ENCODE measurements at places on chromosomes 13 and 19.

DNA sequence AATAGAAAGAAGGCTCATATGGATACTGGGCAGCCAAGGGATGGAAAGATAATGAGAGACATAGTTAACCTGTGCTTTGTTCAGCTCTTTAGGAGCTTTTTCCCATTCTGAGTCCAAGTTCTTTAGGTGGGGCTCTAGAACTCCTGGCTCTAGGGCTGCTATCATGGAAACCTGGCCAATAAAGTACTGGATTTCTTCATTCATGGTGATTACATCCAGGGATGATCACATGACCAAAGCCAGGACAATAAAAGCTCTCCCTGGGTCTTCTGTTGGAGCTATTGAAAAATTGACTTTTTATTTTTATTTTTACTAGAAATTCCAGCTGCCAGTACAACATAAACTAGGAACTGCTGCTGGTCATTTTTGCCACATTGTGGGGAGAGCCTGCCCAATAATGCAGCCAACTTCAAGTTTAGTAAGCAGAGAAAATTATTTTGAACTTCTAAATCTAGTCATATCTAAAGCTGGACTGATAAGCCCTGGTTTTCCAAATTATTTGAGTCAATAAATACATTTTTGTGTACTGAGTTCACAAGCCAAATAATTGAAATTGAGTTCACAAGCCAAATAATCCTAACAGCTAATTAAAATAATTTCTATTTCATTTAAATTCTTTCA lies 224.9 kb upstream of the STARD13 start:
- no peak for DNase-seq

DNA sequence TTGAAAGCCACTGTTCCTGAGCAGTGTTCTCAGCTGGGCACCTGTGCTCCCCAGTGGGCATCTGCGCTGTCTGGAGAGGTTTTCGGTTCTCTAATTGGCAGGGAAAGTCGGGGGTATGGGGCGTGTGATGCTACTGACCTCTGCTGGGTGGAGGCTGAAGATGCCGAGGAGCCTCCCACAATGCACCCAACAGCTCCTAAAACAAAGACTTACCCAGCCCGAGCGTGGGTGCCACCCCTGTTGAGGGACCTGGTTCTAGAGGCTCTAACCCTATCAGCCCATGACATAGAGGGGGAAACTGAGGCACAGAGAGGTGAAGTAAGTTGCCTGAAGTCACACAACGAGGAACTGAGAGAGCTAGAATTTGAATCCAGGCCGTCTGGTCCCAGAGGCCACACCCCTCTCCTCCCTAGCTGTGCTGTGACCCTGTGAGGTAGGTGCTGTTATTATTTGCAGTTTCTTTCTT lies 2.3 kb downstream of the SPACA4 start:
- DNase-seq = peak; percentile 80

DNA sequence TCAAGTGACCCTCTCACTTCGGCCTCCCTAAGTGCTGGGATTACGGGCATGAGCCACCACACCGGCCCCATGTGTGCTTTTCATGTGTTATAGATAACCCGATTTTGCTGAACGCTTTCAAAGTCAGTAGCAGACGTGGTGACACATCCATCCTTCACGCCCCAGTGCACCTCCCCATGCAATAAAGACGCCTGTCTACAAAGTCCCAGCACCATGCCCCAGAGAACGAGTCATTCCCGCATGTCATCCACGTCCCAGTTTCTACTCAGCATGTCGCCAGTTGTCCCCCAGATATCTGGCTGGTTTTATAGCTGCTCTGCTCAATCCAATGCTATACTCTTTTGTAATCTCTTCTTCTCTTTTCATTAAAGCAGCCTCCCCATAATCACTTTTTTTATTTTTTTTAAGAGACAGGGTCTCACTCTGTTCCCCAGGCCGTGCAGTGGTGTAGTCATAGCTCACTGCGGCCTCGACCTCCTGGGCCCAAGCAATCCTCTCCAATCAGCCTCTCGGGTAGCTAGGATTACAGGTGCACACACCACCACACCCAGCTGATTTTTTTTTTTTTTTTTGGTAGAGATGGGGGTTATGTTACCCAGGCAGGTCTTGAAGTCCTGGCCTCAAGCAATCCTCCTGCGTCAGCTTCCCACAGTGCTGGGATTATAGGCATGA lies 42.5 kb downstream of the DNM2 start:
- peak; percentile 74 for DNase-seq

- no peak for DNase-seq
Observed at GRCh38 chr13:35764326-35765015, 288.0 kb upstream of the MAB21L1 start.

DNA sequence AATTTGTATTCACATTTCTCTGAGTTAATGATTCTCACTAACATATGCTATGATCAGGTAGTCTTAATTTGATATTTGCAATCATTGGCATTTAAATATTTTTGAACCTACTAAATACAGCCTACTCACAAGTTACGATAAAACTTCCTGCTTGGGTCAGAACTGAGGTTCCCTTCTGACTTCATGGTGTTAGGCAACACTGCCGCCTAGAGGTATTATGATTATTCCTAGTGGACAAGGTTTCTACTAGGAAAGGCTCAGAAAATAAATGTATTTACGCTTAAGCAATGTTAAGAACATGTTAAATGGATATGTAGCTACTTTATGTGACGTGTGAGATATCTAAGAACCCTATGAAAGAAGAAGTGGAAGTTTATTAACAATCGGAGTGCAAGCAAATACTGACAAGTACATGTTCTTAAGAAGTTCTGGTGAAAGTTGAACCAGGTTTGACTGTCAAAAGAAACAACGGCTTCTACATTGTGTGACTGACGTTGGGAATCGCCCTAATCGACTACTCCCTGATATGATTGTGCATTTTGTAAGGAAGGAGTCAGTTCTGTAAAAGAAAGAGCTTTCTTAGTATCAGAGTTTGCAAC lies 1395.8 kb downstream of the SLITRK5 start:
- no peak for DNase-seq
